NCI-H748 treated with DMSO at 0.1 percent for 48 hours (cell line): ENCODE measurements at places on chromosomes 4 and X.

GRCh38 chr4:66926687-66927086 is 618.6 kb downstream of the CENPC start:
- DNase-seq = no peak

GRCh38 chr4:159390648-159391047 is 287.8 kb downstream of the RAPGEF2 start:
- no peak for DNase-seq

DNA sequence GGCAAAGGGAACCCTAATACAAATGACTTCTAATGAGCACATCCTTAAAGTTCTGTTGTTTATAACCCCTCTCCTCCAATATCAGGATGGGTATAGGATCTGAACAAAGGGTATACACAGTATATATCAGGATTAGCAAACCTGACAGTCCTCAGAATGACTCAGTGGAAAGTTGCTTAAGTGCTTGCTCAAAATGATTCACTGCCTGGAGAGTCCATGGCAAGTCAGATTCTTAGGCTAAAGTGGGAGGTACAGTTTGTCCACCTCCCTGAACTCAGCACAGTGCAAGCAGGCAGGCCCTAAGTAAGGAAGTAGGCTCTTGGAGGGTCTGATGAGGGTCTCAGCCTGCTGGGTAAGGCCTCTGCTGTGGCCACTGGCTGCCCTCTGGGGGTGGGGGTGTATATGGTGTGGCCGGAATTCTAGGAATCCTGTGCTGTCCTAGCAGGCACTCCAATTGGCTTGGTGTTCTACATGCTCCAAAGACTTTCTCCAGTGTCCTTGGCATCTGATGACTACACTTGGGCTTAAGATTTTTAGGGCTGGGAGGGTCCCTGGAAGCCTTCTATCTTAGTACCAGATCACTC is 54.3 kb downstream of the CHRDL1 start:
- no peak for DNase-seq

DNA sequence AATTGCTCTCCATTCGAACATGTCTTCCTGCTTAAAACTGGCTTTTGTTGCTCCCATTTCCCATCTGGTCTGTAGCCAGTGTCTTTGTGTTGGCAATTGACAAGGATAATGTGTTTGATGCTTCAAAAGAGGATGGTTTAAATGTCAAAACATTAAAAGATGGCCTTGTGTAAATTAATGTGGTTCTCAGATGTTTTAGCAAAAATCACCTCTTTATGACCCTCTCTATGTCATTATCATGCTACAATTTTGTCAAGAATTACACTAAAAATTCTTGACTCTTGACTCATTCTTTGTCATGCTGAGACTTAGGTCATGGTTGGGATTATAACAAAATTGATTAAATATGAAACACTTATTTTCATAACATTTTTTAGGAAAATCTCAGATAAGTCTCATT is 47.4 kb downstream of the TMEM131L start:
- no peak for DNase-seq

GRCh38 chr4:72323227-72323626 is 245.8 kb downstream of the ADAMTS3 start:
- DNase-seq = no peak

- DNase-seq = no peak
These were observed 53.9 kb upstream of the DAPP1 start for GRCh38 chr4:99762728-99763127.

DNA sequence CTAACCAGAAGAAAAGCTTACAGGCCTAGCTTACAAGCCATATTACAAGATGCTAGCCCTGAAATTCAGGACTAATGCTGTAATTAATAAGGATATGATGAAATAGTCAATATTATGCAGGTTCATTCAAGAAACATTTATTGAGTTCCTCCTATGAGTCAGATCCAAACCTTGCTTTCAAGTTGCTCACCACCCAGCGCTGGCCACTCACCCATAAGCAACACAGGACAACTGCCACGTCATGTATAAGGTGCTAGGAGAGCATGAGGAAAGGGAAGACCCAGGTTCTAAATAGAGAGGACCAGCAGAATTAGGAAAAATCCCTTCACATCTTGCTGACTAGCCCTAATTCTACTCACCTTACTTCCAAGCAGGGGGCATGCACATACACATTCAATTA is 23.3 kb downstream of the MAML3 start:
- no peak for DNase-seq

DNA sequence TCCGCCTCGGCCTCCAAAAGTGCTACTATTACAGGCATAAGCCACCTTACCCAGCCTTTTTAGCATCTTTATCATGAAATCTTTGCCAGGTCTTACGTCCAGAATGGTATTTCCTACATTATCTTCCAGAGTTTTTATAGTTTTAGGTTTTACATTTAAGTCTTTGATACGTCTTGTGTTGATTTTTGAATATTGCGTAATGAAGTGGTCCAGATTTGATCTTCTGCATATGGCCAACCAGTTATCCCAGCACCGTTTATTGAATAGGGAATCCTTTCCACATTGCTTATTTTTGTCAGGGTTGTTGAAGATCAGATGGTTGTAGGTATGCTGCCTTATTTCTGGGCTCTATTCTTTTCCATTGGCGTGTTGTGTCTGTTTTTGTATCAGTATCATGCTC is 349.6 kb downstream of the KCTD8 start:
- no peak for DNase-seq

DNA sequence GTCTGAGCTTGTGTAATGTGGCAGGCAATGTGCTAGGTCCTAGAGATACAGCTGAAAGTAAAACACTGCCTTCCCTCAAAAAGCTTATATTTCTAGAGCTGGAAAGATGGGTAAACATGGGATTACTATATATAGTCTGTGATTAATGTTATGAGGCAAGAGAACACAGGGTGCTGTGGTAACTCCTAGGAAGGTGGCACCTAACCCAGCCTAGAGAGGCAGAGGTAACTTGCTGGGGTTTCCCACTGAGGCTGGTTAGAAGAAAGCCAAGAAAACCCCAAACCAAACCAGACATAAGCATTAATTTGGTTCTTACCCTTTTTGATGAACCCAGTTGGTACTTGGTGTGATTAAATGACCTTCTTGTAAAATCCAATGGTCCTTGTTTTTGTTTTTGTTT is 315.0 kb downstream of the PPP1R2C start:
- no peak for DNase-seq

GRCh38 chr4:3769642-3770184 is 3.5 kb downstream of the ADRA2C start:
- no peak for DNase-seq

DNA sequence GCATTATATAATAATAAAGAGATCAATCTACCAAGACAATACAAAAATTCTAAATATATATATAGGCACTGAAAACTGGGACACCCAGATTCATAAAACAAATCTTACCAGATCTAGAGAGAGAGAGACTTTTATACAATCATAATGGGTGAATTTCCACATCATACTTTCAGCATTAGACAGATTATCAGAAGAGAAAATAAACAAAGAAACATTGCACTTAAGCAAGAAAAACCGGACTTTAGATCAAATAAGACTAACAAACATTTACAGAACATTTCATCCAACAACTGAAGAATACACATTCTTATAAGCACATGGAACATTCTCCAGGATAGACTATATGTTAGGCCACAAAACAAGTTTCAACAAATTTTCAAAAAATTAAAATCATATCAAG is 245.1 kb downstream of the INPP4B start:
- no peak for DNase-seq

DNA sequence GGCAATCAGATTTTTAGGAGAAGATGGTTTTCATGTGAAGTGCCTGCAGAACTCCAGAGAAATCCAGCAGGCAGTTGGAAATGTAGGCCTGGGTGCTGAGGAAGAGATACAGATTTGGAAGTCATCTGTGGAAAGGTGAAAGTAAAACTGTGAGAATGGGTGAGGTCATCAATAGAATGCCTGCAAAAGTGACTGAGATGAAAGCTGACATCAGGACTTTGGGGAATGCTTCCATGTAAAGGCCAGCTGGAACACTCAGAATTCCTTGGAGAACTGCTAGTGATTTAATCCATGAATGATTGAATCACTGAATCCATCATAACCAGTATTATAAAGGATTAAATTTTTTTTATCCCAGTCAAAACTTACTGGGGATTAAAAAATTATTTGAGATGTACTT is 124.5 kb upstream of the GIMD1 start:
- no peak for DNase-seq

DNA sequence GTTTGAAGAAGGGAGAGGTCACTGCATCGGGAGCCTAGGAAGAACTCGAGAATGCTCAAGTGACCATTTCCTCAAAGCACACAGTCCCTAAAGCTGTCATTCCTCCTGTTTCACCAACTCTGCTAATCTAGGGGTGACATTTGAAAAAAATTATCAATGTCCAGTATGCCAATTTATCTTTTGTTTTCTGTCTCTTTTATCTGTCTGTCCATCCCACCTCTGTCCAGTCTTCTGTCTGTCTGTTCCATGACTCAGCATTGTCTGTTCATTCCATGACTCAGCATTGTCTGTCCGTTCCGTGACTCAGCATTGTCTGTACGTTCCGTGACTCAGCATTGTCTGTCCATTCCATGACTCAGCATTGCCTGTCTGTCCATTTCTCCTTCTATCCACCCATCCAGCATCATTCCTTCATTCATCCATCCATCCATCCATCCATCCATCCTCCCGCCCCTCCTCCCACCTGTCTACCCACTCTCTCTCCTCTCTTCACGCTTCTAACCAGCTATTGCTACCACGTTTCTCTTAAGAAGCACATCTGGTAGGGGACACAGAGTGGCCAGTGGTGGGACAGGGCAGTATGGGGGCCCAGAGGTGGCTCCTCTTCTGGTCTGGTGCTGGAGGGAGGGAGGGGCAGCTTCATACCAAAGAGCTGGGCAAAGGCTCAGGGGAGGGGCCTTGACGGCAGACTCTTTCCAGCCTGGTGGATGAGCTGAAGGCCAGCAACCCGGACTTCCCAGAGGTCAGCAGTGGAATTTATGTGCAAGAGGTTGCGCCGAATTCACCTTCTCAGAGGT is 34.1 kb downstream of the HTRA3 start:
- no peak for DNase-seq

GRCh38 chr4:155494037-155494718 is 117.4 kb upstream of the MAP9 start:
- no peak for DNase-seq
